ENCODE measurements at places on chromosomes 7 and 10.

DNA sequence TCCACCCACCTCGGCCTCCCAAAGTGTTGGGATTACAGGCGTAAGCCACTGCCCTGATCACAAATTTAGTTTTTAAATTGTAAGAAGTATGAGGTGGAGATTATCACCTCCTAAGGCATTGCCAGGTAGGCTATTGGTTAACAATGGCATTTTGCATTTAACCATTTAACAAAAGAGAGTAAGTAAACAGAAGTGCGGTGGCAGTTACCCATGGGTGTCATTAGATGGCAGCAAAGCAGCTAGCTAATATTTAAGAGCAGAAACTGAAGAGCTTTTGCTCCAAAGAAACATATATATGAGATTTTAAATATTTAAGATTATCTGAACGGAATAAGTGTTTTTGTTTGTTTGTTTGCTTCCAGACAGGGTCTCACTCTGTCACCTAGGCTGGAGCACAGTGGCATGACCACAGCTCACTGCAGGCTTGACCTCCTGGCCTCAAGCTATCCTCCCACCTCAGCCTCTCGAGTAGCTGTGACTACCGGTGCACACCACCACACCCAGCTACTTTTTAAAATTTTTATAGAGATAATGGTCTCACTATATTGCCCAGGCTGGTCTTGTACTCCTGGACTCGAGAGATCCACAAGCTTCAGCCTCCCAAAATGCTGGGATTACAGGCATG is 325.5 kb upstream of the C7orf33 start:
- no peak for DNase-seq

GRCh38 chr10:128568041-128568440 is 441.8 kb upstream of the MKI67 start:
- no peak for DNase-seq

- no peak for DNase-seq
Measured at GRCh38 chr10:86377797-86378146, 11.2 kb upstream of the GRID1 start.

DNA sequence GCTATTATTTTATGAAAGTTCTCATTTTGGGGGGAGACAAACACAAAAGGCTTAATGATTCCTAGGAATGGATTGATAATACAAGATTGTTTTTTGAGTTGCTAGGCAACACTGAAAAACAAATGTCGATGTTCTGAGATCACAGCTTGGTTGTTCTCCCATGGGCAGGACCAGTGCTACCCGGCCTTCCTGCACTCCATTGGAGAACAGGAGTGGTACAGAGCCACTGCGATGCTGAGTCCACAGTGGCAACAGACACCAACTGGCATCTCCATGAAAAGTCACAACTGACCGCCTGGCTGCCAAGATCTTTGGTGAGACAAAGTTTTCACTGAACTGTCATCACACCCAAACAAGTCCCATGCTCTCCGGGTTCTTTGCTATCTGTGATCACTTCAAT is 68.9 kb upstream of the NMT2 start:
- DNase-seq, result no peak
